ENCODE measurements at places on chromosomes 3 and 15.

DNA sequence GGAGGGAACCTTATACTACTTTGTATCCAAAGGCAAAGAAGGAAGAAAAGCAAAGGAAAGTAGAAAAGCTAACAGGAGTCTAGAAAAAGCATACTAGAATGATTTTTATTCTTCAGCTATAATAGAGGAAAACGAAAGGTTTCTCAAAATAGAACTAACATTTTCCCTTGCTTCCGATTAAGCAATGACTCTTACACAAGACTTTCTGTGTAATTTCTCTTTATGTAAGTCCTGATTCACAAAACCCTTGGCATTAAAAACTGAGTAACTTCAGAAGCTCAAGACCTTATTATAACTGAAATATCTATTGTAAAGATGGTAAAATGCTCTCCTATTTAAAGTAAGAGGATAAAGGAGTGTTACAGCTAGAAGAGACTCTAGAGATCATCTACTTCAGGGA lies 97.4 kb downstream of the DTWD1 start:
- DNase-seq = no peak

DNA sequence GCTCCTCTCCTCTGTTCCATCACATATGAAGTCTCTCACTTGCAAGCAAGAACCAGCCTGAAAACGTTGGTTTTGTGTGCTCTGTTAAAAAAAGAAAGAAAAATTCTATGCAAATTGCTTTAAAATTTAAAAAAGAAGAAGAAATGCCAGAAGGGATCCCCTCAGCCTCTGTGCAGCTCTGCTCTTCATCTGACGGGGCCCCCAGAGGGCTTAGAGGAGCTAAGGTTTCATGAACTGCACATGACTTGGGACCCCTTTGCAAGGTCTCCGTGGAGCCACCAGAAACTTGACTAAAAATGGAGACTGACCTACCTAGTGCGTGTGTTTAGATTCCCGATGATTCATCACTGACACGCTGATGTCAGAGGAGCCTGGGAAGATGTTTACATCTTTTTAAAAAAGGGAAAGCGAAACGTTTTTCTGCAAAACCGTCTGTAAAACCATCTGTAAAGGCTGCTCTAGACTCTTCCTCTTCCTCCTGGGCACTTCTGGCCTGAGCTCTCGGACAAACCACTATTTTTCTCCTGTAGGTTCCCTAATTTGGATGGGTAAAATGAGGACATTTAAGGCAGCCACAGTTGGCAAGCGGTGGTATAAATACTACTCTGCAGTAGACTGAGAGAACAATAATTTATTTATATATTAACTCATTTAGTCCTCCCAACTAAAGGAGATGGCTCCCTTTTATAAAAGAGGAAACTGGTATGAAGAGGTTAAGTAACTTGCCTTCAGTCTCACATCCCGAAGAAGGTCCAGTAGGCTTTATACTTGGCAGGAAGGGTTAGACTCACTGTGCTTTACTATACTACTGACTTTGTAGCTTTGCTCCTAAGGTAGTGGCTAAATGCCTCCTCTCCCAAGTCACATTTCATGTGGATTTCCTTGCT lies 67.2 kb upstream of the POLG start:
- DNase-seq = no peak

DNA sequence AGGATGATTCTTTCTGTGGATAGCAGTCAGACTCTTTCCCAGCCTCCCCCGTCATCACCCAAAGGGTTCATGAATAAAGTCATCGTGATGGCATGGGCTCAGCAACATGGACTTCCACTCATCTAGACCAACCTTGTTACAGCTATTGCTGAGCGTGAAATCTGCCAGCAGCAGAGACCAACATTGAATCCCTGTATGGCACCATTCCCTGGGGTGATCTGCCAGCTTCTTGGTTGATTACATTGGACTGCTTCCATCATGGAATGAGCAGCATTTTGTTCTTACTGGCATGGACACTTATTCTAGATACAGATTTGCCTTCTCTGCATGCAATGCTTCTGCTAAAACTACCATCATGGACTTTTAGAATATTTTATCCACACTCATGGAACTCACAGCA lies 195.6 kb upstream of the AZI2 start:
- DNase-seq = no peak

- no peak for DNase-seq
Observed at GRCh38 chr15:25600751-25601150, 161.9 kb upstream of the UBE3A start.

DNA sequence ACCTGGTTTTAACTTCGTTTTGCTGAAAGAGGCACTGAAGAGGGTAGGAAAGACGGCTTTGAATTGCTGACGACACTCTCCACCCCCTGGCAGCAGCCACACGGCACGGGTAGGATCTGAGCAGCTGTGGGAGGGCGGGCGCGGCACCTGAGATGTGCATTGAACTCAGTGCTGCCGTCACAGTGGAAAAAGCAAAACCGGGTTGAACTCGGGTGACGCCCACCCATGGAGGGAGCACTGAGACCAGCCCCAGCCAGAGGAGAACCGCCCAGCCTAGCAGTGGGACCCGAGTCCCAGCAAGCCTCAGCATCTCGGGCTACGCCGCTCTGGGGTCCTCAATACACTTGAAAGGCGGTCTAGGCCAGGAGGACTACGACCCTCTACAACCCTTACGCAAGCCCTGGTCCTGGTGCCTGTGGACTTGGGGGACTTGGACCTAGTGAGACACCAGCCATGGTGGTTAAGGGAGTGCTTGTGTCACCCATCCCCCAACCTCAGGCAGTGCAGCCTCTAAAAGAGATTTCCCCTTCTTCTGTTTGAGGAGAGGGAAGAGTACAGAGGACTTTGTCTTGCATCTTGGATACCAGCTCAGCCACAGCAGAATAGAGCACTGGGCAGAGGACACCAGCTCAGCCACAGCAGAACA lies 50.0 kb upstream of the RPL35A start:
- DNase-seq = no peak

DNA sequence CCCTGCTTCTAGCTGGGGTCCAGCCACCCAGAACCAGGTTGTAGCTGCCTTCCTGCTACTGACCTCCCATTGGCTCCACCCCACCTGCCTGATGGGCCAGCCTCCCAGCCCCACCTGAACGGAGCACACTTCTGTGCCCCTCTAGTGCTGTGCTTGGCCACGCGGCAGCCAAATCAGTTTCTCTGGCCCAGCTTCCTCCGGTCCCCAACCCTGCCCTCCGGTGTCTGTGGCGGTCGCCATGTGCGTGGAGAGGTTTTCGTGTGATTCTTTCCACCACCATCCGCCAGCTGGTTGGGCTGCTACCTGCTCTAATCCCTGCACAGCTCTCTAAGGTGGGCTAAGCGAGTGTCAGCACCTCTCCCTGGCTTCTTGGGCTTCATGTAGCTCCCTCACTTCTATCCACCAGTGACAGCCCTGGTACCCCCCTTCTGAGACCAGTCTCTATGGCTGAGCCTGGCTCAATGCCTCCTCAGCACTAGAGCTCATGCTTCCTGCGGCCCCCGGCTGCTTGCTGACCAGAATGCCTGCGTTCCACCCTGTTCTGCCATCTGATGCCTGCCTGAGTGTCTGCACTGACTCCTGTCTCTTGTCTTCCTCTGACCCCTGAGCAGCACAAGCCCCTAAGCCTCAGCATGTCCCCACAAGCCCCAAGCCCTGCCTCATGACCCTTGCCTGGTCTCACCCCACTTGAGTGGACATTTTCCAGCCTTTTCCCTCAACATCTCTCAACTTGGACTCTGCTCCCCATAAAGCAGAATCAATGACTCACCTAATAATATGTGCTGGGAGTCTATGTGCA lies 23.2 kb upstream of the MAGEF1 start:
- DNase-seq = no peak

DNA sequence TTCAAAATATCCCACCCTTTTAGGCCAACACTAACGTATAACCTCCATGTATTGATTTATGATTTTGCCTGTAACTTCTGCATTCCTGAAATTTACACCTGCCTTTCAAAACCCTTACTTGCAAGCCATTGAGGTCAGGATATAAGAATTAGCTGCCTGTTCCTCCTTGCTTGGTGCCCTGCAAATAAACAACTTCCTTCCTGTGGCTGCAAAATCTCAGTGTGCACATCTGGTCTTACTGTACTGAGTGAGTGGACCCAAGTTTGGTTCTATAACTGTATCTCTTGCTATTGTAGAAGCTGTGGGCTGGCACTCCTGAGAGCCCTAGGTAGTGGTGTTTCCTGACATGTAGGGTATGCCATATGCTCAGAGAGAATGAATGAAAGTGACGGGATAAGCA lies 191.1 kb upstream of the RASGRP1 start:
- DNase-seq = no peak

DNA sequence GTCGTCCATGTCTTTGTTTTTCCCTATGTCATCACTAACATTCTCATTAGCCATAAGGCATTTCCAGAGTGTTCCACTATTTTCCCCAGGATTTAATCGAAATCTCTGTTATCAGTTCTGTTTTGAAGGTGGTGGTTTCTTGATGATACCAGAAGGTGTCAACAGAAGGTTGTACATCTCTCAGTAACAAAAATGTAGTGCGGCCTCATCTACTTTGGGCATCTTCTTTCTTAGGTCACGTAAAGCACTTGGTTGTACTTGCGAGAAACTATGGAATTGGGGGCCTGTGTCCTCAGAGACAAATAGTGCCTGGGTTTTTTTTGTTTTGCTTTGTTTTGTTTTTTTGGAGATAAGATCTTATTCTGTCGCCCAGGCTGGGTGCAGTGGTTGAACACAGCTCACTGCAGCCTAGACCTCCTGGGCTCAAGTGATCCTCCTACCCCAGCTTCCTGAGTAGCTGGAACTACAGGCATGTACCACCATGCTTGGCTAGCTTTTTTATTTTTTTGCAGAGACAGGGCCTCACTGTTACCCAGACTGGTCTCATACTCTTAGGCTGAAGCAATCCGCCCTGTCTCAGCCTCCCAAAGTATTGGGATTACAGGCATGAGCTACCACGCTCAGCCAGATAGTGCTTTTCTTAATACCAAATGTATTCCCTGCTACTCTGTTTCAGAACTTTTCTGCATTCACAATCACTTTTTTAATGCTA lies 61.2 kb upstream of the FURIN start:
- DNase-seq = no peak

DNA sequence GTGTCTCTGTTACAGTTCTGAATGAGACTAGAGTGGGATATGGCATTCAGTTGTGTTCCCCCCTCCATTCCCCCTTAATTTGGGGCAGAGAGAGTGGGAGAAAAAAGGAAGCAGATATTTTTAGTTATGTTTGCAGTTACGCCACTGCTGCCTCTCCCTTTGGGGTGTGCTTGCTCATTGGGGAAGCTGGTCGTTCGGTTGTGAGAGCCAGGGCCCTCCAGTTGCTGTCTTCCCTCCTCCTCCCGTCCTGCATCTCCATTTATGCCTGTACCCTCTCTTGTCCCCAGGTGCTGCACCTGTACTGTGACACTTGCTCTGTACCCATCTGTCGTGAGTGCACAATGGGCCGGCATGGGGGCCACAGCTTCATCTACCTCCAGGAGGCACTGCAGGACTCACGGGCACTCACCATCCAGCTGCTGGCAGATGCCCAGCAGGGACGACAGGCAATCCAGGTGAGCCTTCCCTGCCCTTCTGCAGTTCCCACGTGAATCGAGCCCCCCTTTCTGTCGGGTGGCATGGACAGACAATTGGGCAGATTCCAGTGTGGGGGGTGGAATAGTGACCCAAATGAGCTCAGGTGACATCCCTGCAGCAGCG lies 55.8 kb downstream of the TRIM71 start:
- no peak for DNase-seq

GRCh38 chr15:53437985-53438841 lies 321.2 kb downstream of the WDR72 start:
- DNase-seq = no peak

DNA sequence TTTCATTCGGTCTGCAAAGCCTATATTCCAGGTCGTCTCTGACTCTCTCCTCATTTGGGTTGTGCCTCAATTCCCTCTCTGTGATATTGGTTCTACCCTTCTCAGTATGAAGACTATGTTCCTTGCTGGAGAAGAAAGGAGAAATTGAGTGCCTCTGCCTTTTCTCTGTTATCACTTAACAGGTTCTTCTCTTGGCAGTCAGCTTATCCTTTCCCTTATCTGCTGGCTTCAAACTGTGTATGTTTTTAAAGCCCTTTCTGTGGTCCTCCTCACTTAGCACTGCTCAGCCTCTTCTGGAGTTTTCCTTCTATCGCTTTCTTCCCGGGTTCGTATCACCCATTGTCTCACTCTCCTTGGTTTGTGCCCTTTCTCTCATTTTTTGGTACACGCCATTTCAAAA lies 65.3 kb upstream of the FSTL1 start:
- no peak for DNase-seq

DNA sequence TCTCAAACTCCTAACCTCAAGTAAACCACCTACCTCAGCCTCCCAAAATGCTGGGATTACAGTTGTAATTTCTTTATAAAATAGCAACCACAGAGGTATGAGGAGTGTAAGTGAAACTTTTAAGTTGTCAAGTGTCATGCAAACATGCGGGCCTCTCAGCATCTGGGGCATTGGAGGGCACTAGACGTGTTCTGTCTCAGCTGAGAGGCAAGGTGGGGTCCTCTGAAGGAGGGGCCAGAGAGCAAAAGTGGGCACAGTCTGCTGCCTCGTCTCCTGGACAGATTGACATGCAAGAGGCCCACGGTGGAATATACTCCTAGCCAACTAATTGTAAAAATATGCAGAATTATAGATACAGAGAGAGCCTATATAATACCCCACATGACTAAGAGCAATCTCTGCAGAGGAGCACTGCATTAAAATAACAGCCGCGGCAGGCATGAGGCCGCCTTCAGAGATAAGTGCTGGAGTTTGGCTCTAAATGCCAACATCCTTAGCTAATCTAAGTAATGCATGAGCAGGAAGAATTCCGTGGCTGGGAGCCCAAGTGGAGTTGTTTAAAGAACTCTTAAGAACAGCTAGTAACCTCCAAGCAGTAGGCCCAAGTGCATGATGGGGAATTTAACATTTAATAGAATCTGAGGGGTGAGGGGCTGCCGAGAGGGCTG lies 87.8 kb upstream of the RNU6-1 start:
- no peak for DNase-seq

DNA sequence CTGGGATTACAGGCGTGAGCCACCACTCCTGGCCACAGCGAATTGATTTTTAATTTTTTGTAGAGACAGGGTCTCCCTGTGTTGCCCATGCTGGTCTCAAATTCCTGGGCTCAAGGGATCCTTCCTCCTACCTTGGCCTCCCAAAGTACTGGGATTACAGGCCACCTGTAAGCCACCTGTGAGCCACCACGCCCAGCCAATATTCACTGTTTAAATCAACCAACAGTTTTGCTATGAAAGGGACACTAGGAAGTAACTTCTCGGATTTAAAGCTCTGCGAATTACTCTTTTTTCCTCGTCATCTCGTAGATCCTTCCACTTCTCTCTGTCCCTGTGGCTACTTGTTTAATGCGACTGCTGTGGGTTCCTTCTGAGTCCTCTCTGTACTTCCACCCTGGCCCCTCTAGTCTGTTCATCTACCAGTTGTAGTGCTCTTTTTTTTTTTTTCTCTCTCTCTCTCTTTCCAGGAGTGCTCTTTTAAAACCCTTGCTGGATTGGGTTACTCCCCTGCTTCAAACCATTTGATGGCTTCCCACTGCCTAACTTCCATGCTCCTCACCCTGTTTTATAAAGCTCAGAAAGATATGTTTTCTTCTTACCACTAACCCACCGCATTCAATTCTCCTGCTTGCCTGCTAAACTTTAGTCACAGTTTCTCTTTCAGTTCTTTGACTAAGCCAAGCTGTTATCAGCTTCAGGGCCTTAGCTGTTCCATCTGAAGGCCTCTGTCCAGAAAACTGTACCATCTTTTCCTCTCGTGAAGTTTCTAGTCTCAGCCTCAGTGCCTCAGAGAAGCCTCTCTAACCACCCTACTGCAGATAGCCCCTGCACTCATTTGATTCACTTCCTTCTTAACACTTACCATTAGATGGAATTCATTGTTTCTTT lies 12.4 kb downstream of the RTF1 start:
- no peak for DNase-seq

- no peak for DNase-seq
Observed at GRCh38 chr3:7615043-7615442, 754.1 kb downstream of the GRM7 start.

- no peak for DNase-seq
Observed at GRCh38 chr3:127456471-127457093, 134.0 kb downstream of the TPRA1 start.

All from stimulated activated CD4-positive, alpha-beta T cell treated with anti-CD3 and anti-CD28 coated beads, Interleukin-2, amount 100 ng/mL, for 24 hours (primary cell).